ENCODE measurements at places on chromosomes 11 and 22. TPM values are rescaled to one million over a fixed set of nuclear protein-coding genes. Genes with fewer than 3 reads are reported as not detected.

DNA sequence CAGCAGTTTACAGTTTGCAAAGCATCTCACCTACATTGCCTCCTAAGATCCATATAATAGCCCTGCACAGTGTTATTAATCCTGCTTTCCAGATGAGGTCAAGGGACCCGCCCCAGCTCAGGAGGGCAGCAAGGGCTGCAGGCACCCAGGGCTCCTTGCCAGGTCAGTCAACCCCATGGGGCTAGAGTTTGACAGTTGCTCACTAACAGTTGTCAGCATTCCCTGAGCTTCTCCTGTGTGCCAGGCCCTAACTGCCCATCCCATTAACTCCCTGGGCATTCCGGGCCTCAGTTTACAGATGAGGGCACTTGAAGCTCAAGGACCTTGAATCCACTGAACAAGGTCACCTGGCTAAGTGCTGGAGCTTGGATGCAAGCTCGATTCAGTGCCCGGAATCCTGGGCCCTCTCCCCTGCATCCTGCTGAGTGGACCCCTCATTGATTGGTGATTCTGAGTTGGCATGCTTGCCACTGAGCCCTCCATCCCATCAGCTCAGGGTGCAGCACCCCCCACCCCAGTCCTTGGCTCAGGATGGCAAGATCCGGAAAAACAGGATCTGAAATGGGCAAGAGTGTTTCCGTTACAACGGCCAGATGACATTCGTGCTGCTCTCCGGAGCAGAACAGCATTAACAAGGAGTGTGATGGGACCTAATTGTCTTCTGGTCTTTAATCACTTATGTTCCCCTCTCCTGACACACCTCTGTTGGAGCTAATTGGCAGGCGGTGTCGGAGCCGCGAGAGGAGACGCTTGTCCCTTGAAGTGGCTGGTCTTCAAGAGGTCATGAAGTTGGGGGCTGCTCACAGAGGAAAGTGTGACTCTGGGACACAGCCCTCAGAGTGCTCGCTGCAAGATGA is 87.4 kb upstream of the SHISAL1 start:
- H3K27ac ChIP-seq = no peak overlapping the region
- H3K36me3 ChIP-seq = no peaks in the 10 kb centered on the region
- no peak overlapping the region for H3K4me3 ChIP-seq
- no peaks in the 10 kb centered on the region for H3K27me3 ChIP-seq
- no peak for DNase-seq

The FAM227A gene
- 3.4 TPM for total RNA-seq

DNA sequence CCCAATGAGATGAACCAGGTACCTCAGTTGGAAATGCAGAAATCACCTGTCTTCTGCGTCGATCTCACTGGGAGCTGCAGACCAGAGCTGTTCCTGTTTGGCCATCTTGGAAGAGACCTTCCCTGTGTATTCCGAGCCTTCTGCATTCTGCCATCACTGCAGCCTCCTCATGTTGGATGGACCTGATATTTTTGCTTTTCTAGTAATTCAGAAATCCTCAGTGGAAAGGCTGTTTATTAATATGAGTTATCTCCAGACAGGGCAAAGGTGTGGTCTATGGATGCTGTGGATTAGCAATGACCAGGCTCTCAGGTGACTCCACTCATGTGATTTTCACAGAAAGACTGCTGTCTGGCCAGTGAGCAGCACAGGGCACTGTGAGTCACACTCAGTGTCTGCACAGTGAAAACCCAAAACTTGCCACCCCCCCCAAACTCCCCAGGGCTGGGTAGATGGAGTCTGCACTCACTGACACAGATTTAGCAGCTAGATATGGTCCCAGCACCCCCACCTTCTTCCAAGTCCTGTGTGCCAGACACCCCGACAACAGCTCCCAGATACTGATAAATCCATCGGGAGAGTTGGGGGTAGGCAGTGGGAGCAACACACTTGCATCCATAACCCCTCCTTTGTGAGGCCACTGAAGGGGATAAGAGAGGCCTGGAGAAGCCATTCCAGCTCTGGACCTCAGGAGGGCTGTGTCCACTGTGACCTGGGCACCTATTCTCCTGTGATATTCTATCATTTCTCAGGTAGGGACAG is 75.2 kb upstream of the TOP3B start:
- H3K4me3 ChIP-seq = no peak overlapping the region
- H3K27me3 ChIP-seq = peaks cover 26% of the 10 kb centered on the region
- peaks cover 20% of the 10 kb centered on the region for H3K4me1 ChIP-seq
- DNase-seq = no peak
- no peaks in the 10 kb centered on the region for H3K36me3 ChIP-seq
- no peak overlapping the region for H3K27ac ChIP-seq

DNA sequence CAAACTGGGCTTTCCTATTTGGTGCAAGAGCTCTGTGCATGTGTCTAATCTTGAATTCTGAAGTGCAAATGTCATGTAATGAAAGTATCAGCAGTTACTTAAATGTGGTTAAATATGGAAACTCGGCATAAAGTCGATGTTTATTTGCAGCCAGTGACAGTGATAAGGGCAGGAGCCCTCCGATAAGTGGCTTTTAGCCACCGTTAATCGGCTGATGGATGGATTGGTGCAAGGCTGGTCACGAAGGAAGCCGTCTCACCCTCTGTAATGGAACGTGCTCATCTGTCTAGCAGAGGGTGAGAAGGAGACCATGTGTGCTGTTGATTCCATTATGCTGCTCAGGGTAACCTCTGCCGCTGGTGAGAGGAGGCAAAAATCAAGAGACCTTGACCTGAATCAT is 121.8 kb upstream of the PAX6 start:
- peaks cover 25% of the 10 kb centered on the region for H3K27me3 ChIP-seq
- H3K27ac ChIP-seq = no peak overlapping the region
- H3K4me1 ChIP-seq = no peaks in the 10 kb centered on the region
- no peak for DNase-seq
- no peaks in the 10 kb centered on the region for H3K36me3 ChIP-seq
- H3K4me3 ChIP-seq = no peak overlapping the region

DNA sequence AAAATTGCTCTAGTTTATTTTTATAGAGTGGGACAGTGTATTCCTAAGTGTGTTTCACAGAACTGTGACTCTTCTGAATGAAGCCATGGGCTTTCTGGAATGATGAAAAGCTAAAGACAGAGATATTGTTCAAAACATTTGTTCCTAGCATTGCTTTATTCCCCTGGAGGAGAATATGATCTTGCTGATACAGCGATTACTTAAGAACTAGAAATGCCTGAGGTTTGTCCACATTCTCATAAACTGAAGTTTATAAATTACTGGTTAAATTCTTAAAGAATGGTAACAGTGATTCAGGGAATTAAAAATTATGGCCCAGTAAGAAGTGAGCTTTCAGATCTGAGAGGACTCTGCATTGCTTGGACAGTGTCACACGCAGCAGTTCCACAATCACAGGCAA is 690.3 kb downstream of the FAM181B start:
- H3K4me3 ChIP-seq = no peak overlapping the region
- H3K27ac ChIP-seq = no peak overlapping the region
- no peaks in the 10 kb centered on the region for H3K4me1 ChIP-seq
- DNase-seq = no peak
- H3K36me3 ChIP-seq = no peaks in the 10 kb centered on the region

- peak; percentile 28 for DNase-seq
- H3K27me3 ChIP-seq = no peaks in the 10 kb centered on the region
- H3K27ac ChIP-seq = no peak overlapping the region
- no peaks in the 10 kb centered on the region for H3K36me3 ChIP-seq
Observed at GRCh38 chr22:49599691-49600455, 227.8 kb downstream of the BRD1 start.

GRCh38 chr11:102933627-102934026 is 21.9 kb downstream of the MMP13 start:
- no peak overlapping the region for H3K4me3 ChIP-seq
- no peak overlapping the region for H3K27ac ChIP-seq
- H3K4me1 ChIP-seq = no peaks in the 10 kb centered on the region
- H3K36me3 ChIP-seq = no peaks in the 10 kb centered on the region

- H3K27ac ChIP-seq = no peak overlapping the region
- no peak overlapping the region for H3K4me3 ChIP-seq
- no peak for DNase-seq
Observed at GRCh38 chr22:17700778-17701177, 62.2 kb downstream of the BCL2L13 start.

- H3K36me3 ChIP-seq = no peaks in the 10 kb centered on the region
- no peak overlapping the region for H3K4me3 ChIP-seq
- no peak overlapping the region for H3K27ac ChIP-seq
- H3K27me3 ChIP-seq = peaks cover 5% of the 10 kb centered on the region
- no peak for DNase-seq
Observed at GRCh38 chr11:65254724-65255123, 7.0 kb upstream of the POLA2 start.

The NAALADL1 gene
- total RNA-seq = 12.2 TPM

The KDM4D gene
- total RNA-seq = 0.68 TPM

The AMOTL1 gene
- 57.2 TPM for total RNA-seq

DNA sequence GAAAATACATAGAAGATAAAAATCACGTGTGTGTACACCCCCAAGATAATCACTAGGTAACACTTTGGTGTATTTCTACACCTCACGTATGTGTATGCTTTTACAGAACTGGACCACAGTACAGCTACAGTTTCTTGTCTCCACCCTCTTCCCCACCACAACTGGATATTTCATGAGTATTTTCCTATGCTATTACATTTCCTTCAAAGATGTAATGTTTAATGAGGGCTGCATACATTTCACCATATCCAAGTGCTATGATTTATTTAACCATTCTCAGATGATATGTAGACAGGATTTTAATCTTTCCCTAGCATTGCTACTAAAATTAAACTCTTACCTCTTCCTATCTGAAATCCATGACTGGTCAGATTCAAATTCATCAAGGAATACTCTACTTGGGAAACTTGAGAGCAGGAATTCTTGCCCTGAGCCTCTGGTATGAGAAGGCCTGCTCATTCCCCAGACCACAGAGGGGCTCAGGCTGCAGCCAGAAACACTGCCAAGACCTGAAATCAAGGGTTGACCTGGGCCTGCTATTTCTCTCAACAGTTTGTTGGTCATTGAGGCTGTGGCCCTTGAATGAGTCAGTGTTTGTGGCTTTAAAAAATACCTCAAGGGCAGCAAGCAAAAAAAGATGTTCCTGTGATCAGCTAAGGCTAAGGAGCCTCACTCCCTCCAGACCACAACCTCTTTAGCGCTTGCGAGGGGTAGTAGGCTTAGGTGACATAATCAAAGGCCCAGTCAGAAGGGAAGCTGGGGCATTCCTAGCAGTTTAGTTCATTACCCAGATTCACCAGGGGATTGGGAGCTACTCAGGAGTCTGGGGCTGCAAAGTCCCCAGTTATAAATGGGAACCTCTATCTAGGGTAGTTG is 55.5 kb downstream of the ABTB2 start:
- H3K27me3 ChIP-seq = no peaks in the 10 kb centered on the region
- H3K4me1 ChIP-seq = no peaks in the 10 kb centered on the region
- H3K4me3 ChIP-seq = no peak overlapping the region
- no peaks in the 10 kb centered on the region for H3K36me3 ChIP-seq
- H3K27ac ChIP-seq = no peak overlapping the region

DNA sequence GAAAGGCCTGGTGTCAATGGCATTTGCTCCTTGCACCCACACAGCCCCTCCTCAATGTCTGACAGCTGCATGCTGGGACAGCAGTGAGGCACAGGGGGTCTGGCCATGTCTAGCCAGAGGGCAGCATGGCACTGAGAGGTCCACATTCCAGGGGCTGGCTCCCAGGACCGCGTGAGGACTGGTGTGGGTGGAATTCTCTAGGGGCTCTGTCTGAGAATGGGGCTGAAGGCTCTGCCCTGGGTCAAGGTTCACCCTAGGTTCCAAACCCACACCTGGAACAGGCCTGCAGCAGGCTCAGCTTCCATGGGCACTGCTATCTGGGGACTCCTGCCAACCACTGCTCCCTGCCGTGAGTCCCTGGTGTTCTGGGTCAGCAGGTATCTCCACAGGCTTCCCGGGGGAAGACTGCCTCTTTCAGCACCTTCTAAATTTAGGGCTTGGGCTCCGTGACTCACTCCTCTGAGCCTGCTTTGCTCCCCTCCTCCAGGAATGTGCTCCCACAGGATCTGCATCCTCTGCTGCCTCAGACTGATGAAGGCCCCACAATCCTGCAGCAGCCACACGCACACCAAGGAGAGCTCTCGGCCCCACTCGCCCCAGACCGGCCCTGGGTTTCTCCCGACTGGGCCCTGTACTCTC is 4.2 kb downstream of the STARD10 start:
- no peaks in the 10 kb centered on the region for H3K36me3 ChIP-seq
- H3K27ac ChIP-seq = peak overlapping the region; percentile 18
- no peaks in the 10 kb centered on the region for H3K27me3 ChIP-seq
- H3K4me1 ChIP-seq = peaks cover 63% of the 10 kb centered on the region
- no peak for DNase-seq
- H3K4me3 ChIP-seq = no peak overlapping the region

GRCh38 chr11:27274854-27275395 is 88.1 kb downstream of the CCDC34 start:
- no peaks in the 10 kb centered on the region for H3K36me3 ChIP-seq
- H3K4me3 ChIP-seq = no peak overlapping the region
- no peaks in the 10 kb centered on the region for H3K4me1 ChIP-seq
- H3K27me3 ChIP-seq = no peaks in the 10 kb centered on the region
- H3K27ac ChIP-seq = no peak overlapping the region

The CHRM4 gene
- total RNA-seq = not detected
